Activated naive CD8-positive, alpha-beta T cell treated with anti-CD3 and anti-CD28 coated beads, Interleukin-2, amount 10 ng/mL, durations not matched to agents 7 days and 5 days (primary cell): ENCODE measurements at places on chromosomes 4 and X. TPM values are rescaled to one million over a fixed set of nuclear protein-coding genes. Genes with fewer than 3 reads are reported as not detected.

The GYPA gene
- not detected for total RNA-seq

The FGF16 gene
- not detected for total RNA-seq

The GABRE gene
- not detected for total RNA-seq

The CRMP1 gene
- not detected for total RNA-seq

The KLHL13 gene
- total RNA-seq = 0.47 TPM

The APELA gene
- total RNA-seq = not detected

The KDR gene
- not detected for total RNA-seq

The MAGEC2 gene
- not detected for total RNA-seq

The P2RY10 gene
- 77.4 TPM for total RNA-seq

DNA sequence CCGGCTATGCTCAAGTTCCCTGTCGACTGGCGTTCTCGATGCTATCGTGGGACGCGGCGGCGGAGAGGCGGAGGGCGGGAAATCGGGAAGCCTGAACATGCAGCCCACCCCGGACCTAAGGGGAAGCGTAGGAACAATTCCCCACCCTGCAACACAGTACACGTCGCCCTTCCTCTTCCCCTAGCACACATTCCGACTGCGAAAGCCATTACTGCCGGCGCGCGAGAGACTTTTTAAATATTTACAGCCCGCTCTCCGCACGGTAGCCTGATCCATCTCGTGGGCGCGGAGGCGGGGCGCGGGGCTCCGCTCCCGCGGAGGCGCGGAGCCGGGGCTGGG is 48.1 kb upstream of the BCOR start:
- no peak for DNase-seq

DNA sequence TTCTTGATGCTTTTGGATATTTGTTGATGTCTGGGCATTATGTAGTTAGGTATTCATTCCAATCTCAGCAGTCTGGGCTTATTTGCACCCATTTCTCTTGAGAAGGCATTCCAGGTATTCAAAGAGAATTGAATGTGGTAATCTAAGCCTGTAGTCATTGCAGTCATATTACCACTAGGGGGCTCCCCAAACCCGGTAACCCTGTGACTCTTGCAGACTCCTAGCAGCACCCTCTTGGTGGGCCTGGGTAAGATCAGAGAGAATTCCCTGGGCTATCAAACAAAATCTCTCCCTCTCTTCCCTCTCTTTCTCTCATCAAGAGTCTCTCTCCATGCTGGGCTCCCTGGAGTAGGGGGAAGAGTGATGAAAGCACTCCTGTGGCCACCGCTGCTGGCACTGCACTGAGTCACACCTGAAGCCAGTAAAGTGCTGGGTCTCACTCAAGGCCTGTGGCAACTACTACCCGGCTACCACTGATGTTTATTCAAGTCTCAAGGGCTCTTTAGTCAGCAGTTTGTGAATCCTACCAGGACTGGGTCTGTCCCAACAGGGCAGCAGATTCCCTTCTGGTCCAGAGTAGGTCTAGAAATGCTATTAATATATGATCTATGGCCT is 187.7 kb upstream of the NUDT10 start:
- DNase-seq = no peak

DNA sequence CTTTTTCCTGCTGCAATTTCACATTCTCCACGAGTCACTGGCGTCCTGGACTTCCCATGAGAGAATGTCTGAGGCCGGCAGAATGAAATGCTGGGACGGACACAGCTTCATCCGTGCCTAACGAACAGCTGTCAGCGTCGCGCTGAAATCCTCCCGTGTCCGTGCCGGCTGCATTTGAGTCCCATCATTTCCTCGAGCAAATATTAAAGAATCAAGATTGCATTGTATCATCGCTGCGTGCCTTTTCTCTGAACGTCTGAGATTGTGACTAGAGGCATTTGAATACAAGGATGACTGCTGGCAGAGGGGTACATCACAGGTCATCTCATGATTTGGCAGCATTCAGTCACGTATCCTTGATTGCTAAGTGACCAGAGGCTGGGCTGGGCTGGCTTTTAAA is 279.9 kb downstream of the ASMT start:
- no peak for DNase-seq

DNA sequence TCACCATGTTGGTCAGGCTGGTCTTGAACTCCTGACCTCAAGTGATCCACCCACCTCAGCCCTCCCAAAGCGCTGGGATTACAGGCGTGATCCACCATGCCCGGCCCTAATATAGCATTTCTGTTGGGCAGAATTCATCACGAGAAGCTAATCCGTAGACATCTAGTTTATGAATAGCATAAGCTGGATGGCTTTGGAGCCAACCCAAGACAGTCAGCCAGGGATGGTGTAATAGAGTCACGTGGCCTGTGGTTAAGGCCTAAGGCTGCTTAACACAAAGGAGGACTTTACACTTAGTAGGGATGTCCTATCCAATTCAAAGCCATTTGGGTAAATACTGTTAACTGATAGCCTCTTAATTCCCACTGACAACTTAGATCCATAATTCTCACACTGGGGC is 173.6 kb downstream of the RAP1GDS1 start:
- no peak for DNase-seq

- no peak for DNase-seq
Measured at GRCh38 chr4:79621061-79621460, 213.0 kb upstream of the GK2 start.

GRCh38 chr4:39637586-39638353 is 895 bp downstream of the SMIM14 start:
- peak; percentile 45 for DNase-seq

GRCh38 chr4:146638786-146639505 is at the start of gene POU4F2:
TSS of gene POU4F2 (plus strand) at chr4:146638893. CDS start at chr4:146639141, 248 bp downstream.
- DNase-seq = peak; percentile 41

- no peak for DNase-seq
Measured at GRCh38 chr4:155818639-155819038, 47.4 kb downstream of the ASIC5 start.

- DNase-seq = no peak
Measured at GRCh38 chr4:47499700-47500099, 14.6 kb downstream of the ATP10D start.

DNA sequence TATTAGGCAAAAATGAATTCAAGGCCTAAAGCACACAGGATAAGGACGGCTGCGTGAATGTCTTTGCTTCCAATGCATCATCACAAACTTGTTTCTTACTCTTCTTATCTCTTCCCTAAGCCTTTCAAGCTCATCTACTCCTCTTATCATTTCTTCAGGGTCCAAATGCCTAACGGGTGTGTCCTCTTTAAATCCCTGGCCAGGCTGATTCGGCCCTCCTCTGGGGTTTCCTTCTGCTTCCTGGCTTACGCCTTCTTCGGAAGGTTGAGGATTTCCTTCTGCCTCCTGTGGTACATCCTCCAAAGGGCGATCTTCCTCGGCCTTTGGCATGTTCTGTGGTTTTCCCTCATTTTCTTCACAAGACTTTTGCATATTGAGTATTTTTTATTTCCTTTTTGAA is 1.3 kb downstream of the TCEAL8 start:
- no peak for DNase-seq

GRCh38 chr4:156971165-156971675 is 379 bp downstream of the PDGFC start:
- DNase-seq = no peak

DNA sequence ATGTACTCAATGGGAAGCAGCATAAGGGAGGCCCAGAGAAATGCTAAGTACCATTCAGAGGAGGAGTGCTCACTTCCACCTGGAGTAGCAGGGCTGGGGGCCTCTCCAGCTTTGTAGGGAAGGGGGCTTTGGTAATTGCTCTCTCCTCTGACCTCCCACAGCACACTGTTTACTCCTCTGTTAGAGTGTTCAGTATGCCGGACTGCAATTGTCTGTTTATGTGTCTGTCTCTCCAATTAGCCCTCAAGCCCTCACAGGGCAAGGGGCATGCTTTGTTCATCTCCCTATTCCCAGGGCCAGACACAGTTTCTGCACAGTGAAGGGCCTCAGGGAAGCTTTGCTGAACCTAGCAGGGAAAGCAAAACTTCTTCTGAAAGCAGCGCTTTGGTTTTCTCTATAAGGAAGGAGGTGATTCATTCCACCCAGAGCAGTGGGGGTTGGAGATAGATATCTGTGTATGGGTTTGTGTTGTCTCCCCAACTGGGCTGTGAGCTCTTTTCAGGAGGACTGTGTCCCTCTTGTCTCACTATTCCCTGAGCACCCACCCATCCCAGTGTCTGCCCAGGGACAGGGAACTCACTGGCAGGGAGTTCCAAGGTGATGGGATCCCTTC is 50.0 kb upstream of the VMA21 start:
- no peak for DNase-seq
